GM13977 (cell line): ENCODE measurements at places on chromosomes 12 and 14.

- DNase-seq: no peak
These were observed 15.5 kb upstream of the ETV6 start for GRCh38 chr12:11633968-11634367.

DNA sequence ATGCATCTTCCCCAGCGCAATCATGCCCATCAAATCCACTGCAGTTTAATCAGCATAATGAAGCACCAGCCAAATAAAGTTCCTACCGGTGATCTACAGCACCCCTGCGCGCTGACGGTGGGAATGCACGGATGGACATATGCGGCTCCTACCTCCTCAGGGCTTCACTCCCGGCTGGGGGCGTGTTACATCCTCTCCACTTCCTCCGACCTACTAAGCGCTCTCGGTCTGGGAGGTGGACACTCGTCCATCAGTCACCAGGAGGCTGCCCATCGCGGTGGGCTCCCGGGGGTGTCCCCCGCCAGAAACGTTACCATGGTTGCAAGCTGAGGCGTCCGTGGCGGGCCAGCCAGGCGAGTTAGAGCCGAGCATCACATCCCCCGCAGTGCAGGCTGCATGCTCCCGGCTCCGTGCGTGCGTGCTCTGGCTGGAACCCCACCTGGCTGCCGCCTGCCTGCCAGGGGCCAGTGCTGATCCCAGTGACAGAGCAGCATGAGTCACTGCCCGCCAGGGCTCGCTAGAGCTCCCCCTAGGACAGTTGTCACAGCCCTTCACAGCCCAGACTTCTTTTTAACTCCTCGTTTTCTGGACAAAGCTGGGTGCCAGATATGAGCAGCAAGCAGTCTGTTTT is 73.0 kb downstream of the CIT start:
- no peak for DNase-seq

DNA sequence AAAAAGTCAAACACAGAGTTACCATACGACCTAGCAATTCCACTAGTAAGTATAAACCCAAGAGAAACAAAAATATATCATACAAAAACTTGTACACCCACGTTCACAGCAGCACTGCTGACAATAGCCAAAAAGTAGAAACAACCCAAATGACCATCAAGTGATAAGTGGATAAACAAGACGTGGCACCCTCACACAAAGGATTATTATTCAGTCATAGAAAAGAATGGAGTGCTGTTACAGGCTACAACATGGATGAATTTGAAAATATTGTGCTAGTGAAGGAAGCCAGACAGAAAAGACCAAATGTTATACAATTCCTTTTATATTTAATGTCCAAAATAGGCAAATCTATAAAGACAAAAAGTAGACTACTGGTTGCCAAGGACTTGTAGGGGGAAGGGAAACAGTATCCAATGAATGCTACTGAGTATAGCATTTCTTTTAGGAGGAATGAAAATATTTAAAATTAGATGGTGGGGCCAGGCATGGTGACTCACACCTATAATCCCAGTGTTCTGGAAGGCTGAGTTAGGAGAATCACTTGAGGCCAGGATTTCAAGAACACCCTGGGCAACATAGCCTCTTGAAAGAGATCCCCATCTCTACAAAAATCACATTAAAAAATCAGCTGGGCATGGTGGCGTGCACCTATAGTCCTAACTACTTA is 41.9 kb downstream of the SPTLC2 start:
- DNase-seq: no peak

DNA sequence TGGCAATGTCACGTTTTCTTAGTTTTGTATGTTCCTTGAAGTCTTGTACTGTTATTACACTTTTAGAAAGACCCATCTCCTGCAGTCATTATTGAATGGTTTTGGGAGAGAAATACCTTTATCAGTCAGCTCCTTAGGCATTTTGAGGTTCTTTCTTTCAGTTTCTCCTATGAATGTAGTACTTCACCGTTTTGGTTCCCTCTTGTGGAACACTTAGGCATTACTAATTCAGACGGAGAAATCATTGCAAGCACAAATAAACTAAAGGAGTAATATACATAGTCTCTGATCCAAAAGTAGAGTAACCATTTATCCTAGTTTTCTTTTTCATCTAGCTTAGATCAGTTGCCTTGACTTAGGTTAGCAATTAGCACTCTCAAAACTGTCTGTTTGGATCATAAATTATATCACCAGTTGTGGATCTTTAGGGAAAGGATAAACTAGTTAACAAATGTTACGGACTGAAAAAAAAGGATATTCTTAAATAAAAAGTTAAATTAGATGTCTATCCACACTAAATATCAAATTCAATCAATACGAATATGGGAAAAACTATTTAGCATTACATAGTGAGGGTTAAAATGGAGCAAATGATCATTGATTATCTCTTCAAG is 1538.3 kb upstream of the SEL1L start:
- DNase-seq: peak; percentile 20

- DNase-seq: no peak
These were observed 146.4 kb upstream of the CCDC198 start for GRCh38 chr14:57640036-57640435.

GRCh38 chr12:58540480-58541299 is 379.6 kb downstream of the LRIG3 start:
- no peak for DNase-seq
